ENCODE measurements at places on chromosomes 1 and 21.

- DNase-seq = no peak
Measured at GRCh38 chr1:234326497-234327366, 46.5 kb upstream of the COA6 start.

- no peak for DNase-seq
Measured at GRCh38 chr1:63813829-63814277, 40.0 kb downstream of the ROR1 start.

GRCh38 chr1:29478879-29479278 lies 242.6 kb downstream of the PTPRU start:
- DNase-seq = no peak

DNA sequence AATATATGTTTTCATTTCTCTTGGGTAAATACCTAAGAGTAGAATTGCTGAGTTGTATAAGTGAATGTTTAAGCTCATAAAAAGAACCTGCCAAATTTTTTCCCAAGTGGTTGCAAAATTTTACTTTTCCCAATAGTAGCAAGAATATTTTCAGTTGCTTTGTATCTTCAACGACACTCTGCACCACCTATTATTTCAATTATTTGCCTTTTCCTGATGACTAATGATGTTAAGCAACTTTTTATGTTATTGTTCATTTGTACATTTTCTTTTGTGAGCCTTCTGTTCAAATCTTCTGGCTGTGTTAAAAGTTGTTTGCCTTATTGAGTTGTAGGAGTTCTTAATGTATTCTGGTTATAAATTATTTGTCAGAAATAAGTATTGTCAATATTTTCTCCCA lies 299.1 kb upstream of the NRIP1 start:
- DNase-seq = no peak

DNA sequence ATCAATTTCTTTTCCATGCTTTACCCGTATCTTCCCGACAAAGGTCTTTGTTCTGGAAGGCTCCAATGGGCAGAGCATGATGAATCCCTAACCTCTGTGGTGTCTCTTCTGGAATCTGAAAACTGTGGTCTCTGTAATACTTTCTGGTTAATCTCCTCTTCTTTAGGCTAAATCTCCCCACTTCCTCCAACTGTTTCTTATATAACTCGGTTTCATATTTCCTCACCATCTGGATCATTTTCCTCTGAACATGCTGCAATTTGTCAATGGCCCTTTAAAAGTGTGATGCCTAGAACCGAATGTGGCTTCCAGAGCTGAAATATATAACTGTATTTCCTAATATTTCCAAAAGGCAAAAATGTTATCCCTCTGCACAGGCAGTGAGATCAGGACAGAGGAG lies 66.1 kb downstream of the ALG14 start:
- DNase-seq = no peak

DNA sequence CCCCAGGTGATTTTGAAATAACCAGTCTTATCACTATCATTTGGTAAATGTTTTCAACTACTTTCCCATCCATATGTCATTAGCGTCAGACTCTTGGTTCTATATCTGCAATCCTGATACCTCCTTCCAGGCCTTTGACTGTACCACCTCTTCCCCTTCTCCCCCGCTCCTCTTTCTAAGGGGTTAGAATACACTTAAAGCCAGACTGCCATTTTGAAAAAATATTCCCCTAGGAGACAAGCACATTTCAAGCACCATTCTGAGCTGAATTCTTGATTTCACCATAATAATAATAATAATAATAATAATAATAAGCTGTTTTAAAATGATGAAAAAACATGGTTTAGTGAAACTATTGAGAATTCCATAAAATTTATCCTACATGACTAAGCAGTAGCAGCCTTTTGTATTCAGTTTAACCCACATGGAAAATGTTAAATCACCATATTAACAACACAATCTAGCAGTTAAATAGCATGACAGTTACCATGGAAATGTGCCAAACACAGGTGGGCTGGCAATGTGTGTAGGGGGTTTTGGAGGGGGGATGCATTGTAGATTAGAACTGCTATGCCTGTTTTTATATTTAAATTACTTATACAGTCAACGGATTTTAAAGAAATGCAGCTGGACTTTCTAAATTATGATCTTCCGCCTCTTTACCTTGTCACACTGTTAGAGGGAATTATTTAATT lies 480.2 kb upstream of the DEPDC1 start:
- no peak for DNase-seq

DNA sequence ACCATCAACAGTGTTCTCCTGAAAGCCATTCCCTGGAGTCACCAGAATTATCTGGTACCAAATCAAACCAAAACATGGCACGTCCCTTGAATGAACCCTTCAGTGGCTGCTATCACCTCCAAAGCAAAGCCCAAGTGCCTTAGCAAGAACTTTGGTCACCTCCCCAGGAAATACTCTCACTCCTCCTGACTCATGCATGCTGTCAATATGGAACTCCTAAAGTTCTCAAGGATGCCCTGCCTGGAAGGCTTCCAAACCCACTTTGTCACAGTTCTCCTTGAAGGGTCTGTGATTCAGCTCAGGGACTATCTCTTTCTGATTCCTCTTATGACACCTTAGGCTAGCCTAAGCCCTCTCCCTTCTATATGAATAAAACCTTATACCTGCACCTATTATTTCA lies 146.1 kb upstream of the RUNX1 start:
- DNase-seq = no peak

- no peak for DNase-seq
Measured at GRCh38 chr1:185917646-185918045, 183.5 kb downstream of the HMCN1 start.

DNA sequence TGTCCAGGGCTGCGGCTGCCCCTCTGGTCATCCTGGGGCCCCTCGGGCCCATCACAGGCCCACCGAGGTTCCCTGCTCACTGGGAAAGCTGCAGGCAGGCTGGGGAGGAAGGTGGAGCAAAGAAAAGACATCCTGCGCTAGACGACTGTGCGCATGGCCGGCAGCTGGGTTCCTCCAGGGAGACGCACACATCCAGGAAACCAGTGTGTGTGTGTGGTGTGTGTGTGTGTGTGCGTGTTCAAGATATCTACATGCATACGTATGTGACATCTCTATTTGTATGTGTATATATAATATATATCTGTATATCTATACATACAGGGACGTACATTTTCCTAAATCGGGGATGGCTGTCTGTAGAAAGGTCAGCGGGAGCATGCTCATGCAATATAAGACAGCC lies 63.7 kb downstream of the ACOT7 start:
- no peak for DNase-seq

- DNase-seq = no peak
Measured at GRCh38 chr1:87236585-87236984, 92.1 kb upstream of the LMO4 start.

DNA sequence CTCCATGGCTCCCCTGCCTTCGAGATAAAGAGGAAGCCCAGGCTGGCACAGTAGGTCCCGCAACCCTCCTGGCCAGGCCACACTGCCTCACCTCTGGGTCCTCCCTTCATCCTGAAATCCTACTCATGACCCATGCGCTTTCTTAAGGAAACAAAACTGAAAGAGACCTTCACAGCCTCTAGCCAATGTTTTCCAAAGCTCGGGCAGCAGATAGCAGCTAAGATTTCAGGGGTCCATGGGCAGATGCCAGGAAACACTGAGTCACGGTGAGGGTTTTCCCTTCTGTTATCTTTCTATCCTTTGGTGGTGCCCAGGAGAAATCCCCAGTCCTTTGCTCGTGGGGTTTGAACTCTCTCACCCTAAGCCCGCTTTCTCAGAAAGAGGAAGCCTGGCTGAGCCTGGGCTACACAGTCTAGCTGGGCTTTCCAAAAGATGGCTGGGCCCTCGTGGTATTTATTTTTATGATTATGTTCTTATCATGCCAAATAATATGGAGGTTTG lies 26.6 kb downstream of the TTC39A start:
- no peak for DNase-seq

Measured in DMS153 (cell line).